Tibial nerve (tissue), 4 donors: ENCODE measurements at places on chromosomes 3 and 15. TPM values are rescaled to one million over a fixed set of nuclear protein-coding genes. Genes with fewer than 3 reads are reported as not detected.
A peak's percentile ranks its signal among the peaks of the same experiment; 100 is the strongest.

GRCh38 chr3:69720824-69721223, 18.4 kb upstream of the MITF start:
- H3K4me1 ChIP-seq: no peaks in the 10 kb centered on the region
- no peaks in the 10 kb centered on the region for H3K27me3 ChIP-seq
- no peaks in the 10 kb centered on the region for H3K36me3 ChIP-seq
- H3K4me3 ChIP-seq: no peak overlapping the region
- no peak for DNase-seq

- H3K4me3 ChIP-seq: no peak overlapping the region
- DNase-seq: no peak
- no peak overlapping the region for H3K27ac ChIP-seq
- H3K27me3 ChIP-seq: no peaks in the 10 kb centered on the region
- H3K4me1 ChIP-seq: no peaks in the 10 kb centered on the region
These were observed 199.1 kb upstream of the ZPLD1 start for GRCh38 chr3:102235679-102236078.

- no peak overlapping the region for H3K4me3 ChIP-seq
- DNase-seq: no peak
- H3K27ac ChIP-seq: no peak overlapping the region
- H3K4me1 ChIP-seq: no peaks in the 10 kb centered on the region
These were observed 91.9 kb downstream of the RORA start for GRCh38 chr15:61137105-61137792.

GRCh38 chr3:60594025-60594424, 657.2 kb downstream of the FHIT start:
- no peaks in the 10 kb centered on the region for H3K27me3 ChIP-seq
- H3K27ac ChIP-seq: no peak overlapping the region
- H3K36me3 ChIP-seq: no peaks in the 10 kb centered on the region
- H3K4me3 ChIP-seq: no peak overlapping the region
- H3K4me1 ChIP-seq: peaks cover 10% of the 10 kb centered on the region

Gene RBMS3
- 175 TPM for total RNA-seq

DNA sequence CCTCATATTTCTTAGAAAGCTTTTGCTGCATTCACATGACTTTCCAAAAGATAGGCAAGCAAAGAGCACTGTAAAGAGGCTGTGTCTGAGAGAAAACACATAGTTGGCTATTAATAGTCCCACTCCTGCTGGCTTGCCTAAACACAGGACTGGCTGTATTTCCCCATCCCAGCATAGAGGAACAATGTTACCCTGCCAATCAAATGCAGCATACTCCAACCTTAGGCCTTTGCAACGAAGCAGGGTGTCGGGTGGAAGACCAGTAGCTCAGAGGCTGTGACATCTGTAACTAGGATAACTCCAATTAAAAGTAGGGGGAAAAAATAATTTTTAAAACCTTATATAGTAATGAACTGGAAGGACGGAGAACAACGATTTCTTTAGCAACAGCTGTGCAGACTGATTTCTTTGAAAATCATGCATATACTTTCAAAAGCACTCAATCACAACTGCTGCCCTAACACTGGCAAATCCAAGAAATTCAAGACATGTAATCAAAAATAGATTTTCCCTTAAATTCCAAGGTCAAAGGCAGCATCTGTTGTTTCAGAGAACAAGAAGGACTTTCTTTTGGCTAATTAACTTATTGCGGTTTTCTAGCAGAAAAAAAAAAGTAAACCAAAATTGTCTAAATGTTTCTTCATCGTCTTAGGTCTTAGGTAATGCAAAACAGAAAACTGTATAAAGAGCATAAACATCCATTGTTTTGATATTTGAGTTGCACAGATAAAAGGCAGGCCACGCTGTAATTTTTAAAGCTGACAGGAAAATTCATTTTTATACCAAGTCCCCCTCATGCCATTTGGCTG, 139.3 kb downstream of the TNIK start:
- H3K4me3 ChIP-seq: no peak overlapping the region
- peak overlapping the region; percentile 19 for H3K27ac ChIP-seq
- no peaks in the 10 kb centered on the region for H3K27me3 ChIP-seq
- no peaks in the 10 kb centered on the region for H3K4me1 ChIP-seq

DNA sequence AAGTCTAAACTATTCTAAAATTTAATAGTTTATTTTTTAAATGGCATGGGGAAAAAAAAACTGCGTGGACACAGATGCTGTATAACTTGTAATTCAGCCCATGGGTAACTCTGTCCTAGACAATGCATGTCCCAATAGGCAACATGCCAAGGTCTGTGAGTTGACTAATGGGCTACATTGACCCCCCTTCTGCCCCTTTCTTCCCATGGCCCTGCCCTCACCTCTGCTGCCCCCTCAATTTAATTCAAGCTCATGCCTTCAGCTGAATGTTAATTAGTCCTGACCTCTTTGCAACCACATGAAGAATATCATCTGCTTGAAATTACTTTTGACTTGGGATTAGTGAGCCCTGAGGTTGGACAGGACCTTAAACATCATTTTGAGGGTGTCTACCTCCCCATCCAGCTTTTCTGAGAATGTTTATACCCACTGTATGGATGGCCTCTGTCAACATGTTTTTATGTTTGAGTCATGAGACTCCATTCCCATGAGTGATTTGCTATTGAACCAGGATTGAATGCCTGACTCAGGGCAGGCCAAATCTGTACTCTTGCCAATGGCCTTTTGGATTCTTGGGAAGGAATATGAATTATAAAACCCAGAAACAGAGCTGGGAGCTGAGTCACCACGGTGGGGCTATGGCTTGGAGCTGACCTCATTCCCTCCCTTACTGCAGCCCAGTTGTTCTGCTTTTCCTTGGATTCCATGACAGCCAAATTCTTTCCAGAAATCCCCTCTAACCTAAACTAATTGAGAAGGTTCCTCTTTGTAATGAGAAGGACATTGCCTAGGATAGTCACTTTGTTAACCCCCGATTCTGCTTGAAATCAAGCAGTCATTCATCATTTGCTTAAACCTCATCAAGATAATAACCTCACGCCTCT, 33.5 kb upstream of the PDE8A start:
- H3K27ac ChIP-seq: peak overlapping the region; percentile 78
- H3K4me1 ChIP-seq: peaks cover 56% of the 10 kb centered on the region
- peak; percentile 19 for DNase-seq

GRCh38 chr3:192830291-192831110, 87.2 kb downstream of the MB21D2 start:
- H3K4me3 ChIP-seq: no peak overlapping the region
- H3K36me3 ChIP-seq: no peaks in the 10 kb centered on the region
- peaks cover 51% of the 10 kb centered on the region for H3K4me1 ChIP-seq
- H3K27me3 ChIP-seq: no peaks in the 10 kb centered on the region

Gene USP8
- 39.8 TPM for total RNA-seq

Gene C3orf22
- total RNA-seq: not detected

DNA sequence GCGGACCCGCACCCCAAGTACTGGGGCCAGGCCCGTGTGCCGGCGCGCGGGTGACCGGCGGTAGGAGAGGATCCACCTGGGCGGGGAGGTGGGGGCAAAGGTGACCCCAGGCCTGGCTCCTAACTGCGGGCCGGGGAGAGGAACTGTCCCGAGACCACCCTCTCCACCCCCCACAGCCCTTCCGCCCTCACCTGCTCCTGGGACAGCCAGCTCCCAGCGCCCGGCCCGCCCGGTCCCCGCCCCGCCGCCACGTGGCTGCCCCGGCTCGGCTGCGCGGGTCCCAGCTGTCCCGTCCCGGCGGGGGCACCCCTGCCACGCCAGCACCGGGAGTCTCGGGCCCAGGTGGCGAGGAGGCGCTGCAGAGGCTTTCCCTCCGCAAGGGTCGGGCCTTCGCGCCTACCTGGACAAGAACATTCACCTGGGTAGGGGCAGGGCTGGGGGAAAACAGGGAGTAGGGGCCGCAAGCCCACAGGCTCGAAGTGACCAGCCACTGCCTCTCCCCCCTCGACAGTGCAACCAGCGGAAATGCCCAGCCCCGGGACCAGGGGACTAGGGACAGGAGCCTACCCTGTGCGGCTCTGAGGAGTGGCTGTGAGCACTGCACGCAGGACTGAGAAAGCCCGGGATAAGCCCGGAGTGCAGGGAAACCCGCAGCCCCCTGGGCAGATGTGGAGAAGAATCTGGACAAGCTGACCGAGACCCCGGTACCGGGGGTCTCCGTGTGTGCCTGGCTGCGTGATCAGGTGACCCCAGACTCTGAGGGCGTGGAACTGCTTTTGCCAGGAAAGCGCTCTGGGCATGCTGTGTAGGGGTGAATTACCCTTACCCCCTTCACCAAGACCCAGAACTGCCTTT, at the start of gene SLC12A8:
Gene SLC12A8, minus strand, starts transcription at position 240 of the 855 bp plus-strand sequence. CDS start 1,399 bp downstream, outside the sequence.
- peaks cover 14% of the 10 kb centered on the region for H3K4me1 ChIP-seq
- H3K27me3 ChIP-seq: no peaks in the 10 kb centered on the region
- no peak within 1 kb of the TSS for H3K4me3 ChIP-seq
- H3K27ac ChIP-seq: no peak within 1 kb of the TSS
- no peak for DNase-seq

Gene ECE2
- not detected for total RNA-seq

GRCh38 chr3:194824701-194825111, 139.0 kb downstream of the FAM43A start:
- H3K36me3 ChIP-seq: no peaks in the 10 kb centered on the region
- H3K4me3 ChIP-seq: no peak overlapping the region
- no peak for DNase-seq
- H3K4me1 ChIP-seq: no peaks in the 10 kb centered on the region
- H3K27me3 ChIP-seq: no peaks in the 10 kb centered on the region
- no peak overlapping the region for H3K27ac ChIP-seq

Gene P2RY14
- 4.2 TPM for total RNA-seq

GRCh38 chr15:48800811-48801455, 9.9 kb downstream of the CEP152 start:
- no peaks in the 10 kb centered on the region for H3K27me3 ChIP-seq
- H3K36me3 ChIP-seq: no peaks in the 10 kb centered on the region
- H3K27ac ChIP-seq: no peak overlapping the region
- H3K4me3 ChIP-seq: no peak overlapping the region

GRCh38 chr3:99232696-99233095, 331.2 kb upstream of the DCBLD2 start:
- no peak overlapping the region for H3K27ac ChIP-seq
- no peaks in the 10 kb centered on the region for H3K36me3 ChIP-seq
- no peak for DNase-seq
- no peaks in the 10 kb centered on the region for H3K27me3 ChIP-seq
- H3K4me3 ChIP-seq: no peak overlapping the region

Gene CHAC1
- not detected for total RNA-seq

Gene CLRN1
- total RNA-seq: not detected

DNA sequence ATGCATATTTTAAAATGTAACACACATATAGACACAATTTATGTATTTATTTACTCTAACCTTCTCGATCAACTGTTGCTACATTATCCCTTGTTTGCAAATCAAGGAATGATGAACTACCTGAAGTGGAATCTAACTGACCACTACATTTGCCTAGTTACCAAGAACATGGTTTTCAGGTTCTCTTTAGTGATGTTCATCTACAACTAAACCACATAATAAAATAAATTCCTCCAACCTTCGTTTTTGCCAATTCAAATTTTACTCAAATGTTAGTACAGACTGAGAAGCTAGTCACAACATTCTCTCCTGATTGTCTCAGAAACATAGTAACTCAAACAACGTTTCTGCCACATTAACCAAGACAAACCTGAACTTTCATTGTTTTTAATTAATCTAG, 521.9 kb downstream of the FOXP1 start:
- H3K27me3 ChIP-seq: no peaks in the 10 kb centered on the region
- DNase-seq: no peak
- H3K36me3 ChIP-seq: no peaks in the 10 kb centered on the region
- H3K27ac ChIP-seq: peak overlapping the region; percentile 95

DNA sequence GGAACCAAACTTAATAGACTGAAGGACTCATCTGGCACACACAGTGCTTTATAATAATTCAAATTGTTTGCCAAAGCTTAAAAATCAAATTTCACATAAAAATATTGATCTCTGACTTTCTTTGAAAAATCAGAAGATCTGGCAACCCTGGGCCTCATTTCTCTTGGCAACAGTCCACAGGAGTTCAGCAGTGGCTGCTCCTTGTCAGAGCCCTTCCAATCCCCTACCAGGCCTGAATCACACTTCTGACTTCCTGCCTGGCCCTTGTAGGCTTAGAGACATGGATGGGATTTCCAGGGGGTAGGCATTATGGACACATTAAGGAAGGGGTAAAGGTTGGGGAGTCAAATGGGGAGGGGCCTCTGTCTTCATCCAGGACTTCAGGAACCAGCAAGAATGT, 55.5 kb downstream of the PLS1 start:
- no peaks in the 10 kb centered on the region for H3K27me3 ChIP-seq
- no peaks in the 10 kb centered on the region for H3K4me1 ChIP-seq

Gene TRH
- not detected for total RNA-seq

DNA sequence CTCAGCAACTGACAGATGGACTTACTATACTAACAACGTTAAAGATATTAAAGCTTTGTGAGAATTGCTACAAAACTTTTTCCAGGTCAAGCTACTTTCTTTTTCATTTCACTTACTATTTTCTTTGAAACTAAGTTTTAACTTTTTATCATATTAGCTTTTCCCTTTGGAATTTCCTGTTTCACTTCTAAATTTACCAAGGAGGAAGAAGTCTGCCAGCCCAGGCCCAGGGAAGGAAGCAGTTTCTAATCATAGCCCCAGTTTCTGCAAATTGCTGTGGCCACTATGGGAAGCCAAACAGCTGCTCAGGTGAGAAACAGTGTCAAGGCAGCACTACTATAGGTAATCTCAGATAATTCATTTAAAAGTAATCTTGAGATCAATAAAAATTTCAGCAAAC, 18.4 kb downstream of the CYFIP1 start:
- H3K27me3 ChIP-seq: no peaks in the 10 kb centered on the region
- H3K4me1 ChIP-seq: peaks cover 13% of the 10 kb centered on the region
- no peaks in the 10 kb centered on the region for H3K36me3 ChIP-seq
- H3K27ac ChIP-seq: peak overlapping the region; percentile 62
- no peak for DNase-seq

Gene NR2F2
- 119 TPM for total RNA-seq

- H3K36me3 ChIP-seq: peaks cover 6% of the 10 kb centered on the region
- H3K27me3 ChIP-seq: no peaks in the 10 kb centered on the region
- H3K27ac ChIP-seq: no peak overlapping the region
- peak; percentile 8 for DNase-seq
These were observed 13.8 kb downstream of the SPRED1 start for GRCh38 chr15:38266247-38266986.

GRCh38 chr3:24605511-24606028, 110.9 kb upstream of the THRB start:
- DNase-seq: no peak
- H3K27me3 ChIP-seq: no peaks in the 10 kb centered on the region
- H3K36me3 ChIP-seq: no peaks in the 10 kb centered on the region
- no peaks in the 10 kb centered on the region for H3K4me1 ChIP-seq
- H3K27ac ChIP-seq: no peak overlapping the region

GRCh38 chr3:89698208-89698830, 590.9 kb downstream of the EPHA3 start:
- no peaks in the 10 kb centered on the region for H3K27me3 ChIP-seq
- H3K36me3 ChIP-seq: no peaks in the 10 kb centered on the region
- H3K4me3 ChIP-seq: no peak overlapping the region
- H3K27ac ChIP-seq: no peak overlapping the region
- H3K4me1 ChIP-seq: no peaks in the 10 kb centered on the region

- no peaks in the 10 kb centered on the region for H3K36me3 ChIP-seq
- no peaks in the 10 kb centered on the region for H3K4me1 ChIP-seq
- no peak overlapping the region for H3K27ac ChIP-seq
- DNase-seq: no peak
- H3K27me3 ChIP-seq: no peaks in the 10 kb centered on the region
These were observed 70.9 kb upstream of the UBE3A start for GRCh38 chr15:25509703-25510102.

Gene ADAMTSL3
- 19.2 TPM for total RNA-seq

Gene MORC1
- total RNA-seq: not detected

GRCh38 chr15:73573037-73573436, 60.2 kb downstream of the NPTN start:
- H3K36me3 ChIP-seq: peaks cover 8% of the 10 kb centered on the region
- H3K4me3 ChIP-seq: no peak overlapping the region
- H3K27ac ChIP-seq: no peak overlapping the region
- no peaks in the 10 kb centered on the region for H3K4me1 ChIP-seq
- no peak for DNase-seq
